CD4-positive, alpha-beta T cell (primary cell): ENCODE measurements at places on chromosomes 16 and 17. TPM values are rescaled to one million over a fixed set of nuclear protein-coding genes. Genes with fewer than 3 reads are reported as not detected.

DNA sequence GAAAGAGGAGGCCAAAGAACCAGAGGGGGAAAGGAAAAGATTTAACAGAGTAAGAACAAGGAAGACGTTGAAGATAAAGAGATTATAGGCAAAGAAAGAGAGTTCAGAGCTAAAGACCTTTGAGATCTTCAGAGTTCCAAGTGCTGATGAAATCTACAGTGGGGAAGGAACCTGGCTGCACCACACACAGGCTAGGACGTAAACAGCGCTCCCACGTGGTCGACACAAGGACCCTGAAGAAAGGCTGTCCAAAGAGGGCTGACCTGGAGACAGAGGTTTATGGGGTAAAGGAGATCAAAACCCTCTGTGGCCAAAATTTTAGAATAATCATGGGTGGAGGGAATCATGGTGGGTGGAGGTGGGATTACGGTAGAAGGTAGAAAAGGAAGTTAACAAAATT is 121.6 kb downstream of the PMP22 start:
- H3K4me1 ChIP-seq: no peaks in the 10 kb centered on the region
- no peaks in the 10 kb centered on the region for H3K27me3 ChIP-seq
- H3K36me3 ChIP-seq: no peaks in the 10 kb centered on the region
- no peak overlapping the region for H3K4me3 ChIP-seq
- DNase-seq: no peak

DNA sequence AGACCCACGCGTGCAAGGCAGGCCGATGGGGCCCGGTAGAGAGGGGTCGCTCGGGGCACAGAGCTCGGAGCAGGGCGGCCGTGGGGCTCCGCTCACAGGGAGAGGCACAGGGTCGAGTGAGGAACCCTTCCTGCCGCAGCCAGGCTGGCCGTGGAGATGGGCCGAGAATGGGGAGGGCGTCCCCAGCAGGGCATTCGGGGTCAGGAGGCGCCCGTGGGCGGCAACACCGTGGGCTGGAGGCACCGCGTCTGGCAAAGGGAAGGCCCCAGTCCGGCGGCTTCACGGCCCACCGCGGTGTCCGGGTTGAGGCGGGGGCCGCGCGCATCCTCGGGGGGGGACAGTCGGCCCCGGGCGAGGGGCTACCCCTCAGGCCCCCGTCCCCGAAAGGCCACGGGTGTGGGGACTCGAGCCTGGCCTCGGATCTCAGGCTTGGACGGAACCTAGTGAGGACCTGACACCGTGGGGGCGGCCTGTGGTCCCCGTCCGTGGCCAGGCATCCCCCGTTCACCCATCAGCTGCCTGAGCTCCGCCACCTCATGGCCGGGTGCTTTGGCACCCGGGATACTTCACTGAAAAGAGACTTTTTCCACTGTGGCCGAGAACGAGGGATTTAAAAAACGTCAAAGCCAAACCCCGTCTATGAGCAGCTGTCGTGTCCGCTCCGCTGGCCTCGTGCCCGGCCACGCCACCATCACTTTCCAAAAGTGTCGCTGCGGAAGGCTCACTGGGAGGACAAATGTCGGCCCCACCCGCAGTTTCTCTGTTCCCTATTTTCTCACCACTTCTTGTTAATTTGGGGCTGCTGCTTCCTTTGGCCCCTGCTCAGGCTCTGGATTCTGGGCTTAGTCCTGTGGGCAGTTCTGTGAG is 73.6 kb downstream of the METRNL start:
- H3K4me3 ChIP-seq: no peak overlapping the region
- peaks cover 12% of the 10 kb centered on the region for H3K4me1 ChIP-seq

DNA sequence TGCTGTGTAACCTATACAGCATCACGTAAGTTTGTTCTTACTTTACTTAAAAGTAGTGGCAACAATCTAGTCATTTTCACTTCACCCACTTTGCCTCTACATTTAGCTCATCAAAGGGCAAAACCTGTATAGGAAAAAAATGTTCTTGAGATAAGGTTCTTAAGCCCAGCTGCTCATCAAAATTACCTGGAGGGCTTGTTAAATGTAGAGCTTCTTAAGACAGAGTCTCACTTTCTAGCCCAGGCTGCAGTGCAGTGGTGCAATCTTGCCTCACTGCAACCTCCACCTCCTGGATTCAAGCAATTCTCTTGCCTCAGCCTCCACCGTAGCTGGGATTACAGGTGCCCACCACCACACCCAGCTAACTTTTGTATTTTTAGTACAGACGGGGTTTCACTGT is 38.2 kb upstream of the TMEM97 start:
- no peaks in the 10 kb centered on the region for H3K36me3 ChIP-seq
- H3K27me3 ChIP-seq: peaks cover 6% of the 10 kb centered on the region
- no peak overlapping the region for H3K27ac ChIP-seq
- no peak overlapping the region for H3K4me3 ChIP-seq
- no peak for DNase-seq

DNA sequence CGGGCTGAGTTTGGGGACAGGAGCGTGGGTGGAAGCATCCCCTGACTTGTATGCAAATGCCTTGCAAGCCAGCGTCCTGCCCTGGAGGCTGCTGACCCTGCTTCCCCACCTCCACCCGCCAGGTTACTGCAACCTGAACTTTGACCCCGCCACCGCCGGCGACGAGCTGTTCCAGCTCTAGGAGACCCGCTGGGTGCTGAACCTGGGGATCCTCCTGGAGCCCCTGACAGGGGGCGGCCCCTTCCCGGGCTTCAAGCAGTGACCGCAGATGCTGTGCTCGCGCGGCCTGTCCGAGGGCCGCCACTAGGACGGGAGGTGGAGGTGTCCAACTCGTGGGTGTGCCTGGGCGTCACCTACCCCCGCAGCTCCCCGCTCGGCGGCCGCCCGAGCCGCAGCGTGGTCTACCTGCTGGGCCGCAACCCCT is 10.7 kb upstream of the SLC16A5 start:
- peaks cover 28% of the 10 kb centered on the region for H3K4me1 ChIP-seq
- H3K27ac ChIP-seq: no peak overlapping the region

- H3K27ac ChIP-seq: no peak overlapping the region
- no peaks in the 10 kb centered on the region for H3K36me3 ChIP-seq
- no peaks in the 10 kb centered on the region for H3K27me3 ChIP-seq
- no peak overlapping the region for H3K4me3 ChIP-seq
- DNase-seq: no peak
Measured at GRCh38 chr16:12258861-12259645, 282.5 kb downstream of the SNX29 start.

DNA sequence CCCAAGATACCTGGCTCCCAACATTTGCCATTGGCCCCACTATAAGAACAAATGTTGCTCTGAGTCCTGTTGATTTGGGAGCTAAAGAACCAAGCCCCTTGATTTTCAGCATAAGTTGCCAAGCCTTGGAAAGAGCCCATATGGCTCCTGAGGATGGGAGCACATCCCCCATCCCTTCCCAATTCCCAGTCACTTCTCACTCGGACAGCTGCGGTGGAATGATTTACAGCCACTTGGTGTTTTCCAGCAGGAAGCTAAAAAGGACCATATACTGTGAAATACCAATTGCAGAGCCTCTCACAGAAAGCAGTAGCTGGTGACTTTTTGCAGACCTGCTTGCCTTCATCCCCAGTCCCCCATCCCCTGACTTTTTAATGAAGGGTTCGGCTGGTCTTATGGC is 524.6 kb downstream of the GRIN2A start:
- no peaks in the 10 kb centered on the region for H3K36me3 ChIP-seq
- H3K4me3 ChIP-seq: no peak overlapping the region
- DNase-seq: no peak
- H3K27me3 ChIP-seq: peaks cover 2% of the 10 kb centered on the region
- no peak overlapping the region for H3K27ac ChIP-seq

DNA sequence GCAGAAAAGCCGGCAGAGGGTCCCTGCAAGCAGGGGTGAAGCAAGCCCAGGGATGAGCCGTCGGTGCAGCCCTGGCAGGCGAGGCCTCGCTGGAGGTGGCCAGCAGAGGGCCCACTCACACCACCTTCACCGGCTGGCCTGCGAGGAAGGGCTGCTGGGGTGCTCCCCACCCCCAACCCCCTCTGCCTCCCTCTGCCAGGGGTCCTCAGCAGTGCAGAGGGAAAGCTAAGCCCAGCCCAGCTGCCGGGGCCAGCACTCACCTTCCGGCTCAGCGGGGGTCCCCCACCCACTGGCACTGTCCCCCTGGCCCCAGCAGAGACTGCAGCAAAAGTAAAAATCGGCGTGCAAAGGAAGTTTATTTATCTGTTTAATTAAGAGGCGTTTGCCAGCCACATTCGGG is 113.4 kb downstream of the ENGASE start:
- peaks cover 73% of the 10 kb centered on the region for H3K27me3 ChIP-seq
- no peaks in the 10 kb centered on the region for H3K36me3 ChIP-seq
- no peak overlapping the region for H3K4me3 ChIP-seq
- no peak overlapping the region for H3K27ac ChIP-seq
- H3K4me1 ChIP-seq: peaks cover 4% of the 10 kb centered on the region

DNA sequence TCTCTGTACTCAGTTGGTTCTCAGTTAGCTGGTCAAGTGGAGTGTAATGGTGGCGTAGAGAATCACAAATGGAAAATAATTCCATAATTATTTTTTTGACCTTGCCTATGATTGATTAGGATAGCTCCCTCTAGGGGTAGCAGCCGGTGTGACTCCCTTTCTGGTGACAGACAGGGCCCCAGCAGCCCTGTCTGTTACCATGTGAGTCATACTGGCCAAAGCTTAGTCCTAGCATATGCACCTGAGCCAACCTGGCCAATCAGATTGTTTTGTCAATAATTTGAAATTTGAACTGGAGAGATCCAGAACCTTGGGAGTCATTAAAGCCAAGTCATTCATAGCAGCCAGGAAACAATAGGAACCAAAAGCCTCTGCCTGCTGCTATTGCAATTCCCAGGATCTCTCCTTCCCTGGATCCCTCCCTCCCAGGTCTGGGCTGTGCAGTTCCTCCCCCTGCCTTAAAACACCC is 5.6 kb downstream of the PNPO start:
- no peaks in the 10 kb centered on the region for H3K27me3 ChIP-seq
- H3K4me1 ChIP-seq: peaks cover 62% of the 10 kb centered on the region
- H3K27ac ChIP-seq: no peak overlapping the region
- H3K36me3 ChIP-seq: peaks cover 34% of the 10 kb centered on the region
- DNase-seq: peak; percentile 51

GRCh38 chr16:3608069-3608468 is 3.3 kb downstream of the SLX4 start:
- no peak for DNase-seq
- no peak overlapping the region for H3K27ac ChIP-seq
- H3K27me3 ChIP-seq: no peaks in the 10 kb centered on the region
- peaks cover 22% of the 10 kb centered on the region for H3K4me1 ChIP-seq

- DNase-seq: no peak
- peaks cover 12% of the 10 kb centered on the region for H3K36me3 ChIP-seq
- H3K27ac ChIP-seq: no peak overlapping the region
- no peaks in the 10 kb centered on the region for H3K27me3 ChIP-seq
- H3K4me1 ChIP-seq: peaks cover 13% of the 10 kb centered on the region
Measured at GRCh38 chr17:3804503-3804931, 3.5 kb upstream of the ITGAE start.

- peaks cover 6% of the 10 kb centered on the region for H3K4me1 ChIP-seq
- no peak for DNase-seq
- H3K27ac ChIP-seq: no peak overlapping the region
- H3K4me3 ChIP-seq: no peak overlapping the region
Measured at GRCh38 chr16:31248344-31248743, 11.4 kb upstream of the ITGAM start.

DNA sequence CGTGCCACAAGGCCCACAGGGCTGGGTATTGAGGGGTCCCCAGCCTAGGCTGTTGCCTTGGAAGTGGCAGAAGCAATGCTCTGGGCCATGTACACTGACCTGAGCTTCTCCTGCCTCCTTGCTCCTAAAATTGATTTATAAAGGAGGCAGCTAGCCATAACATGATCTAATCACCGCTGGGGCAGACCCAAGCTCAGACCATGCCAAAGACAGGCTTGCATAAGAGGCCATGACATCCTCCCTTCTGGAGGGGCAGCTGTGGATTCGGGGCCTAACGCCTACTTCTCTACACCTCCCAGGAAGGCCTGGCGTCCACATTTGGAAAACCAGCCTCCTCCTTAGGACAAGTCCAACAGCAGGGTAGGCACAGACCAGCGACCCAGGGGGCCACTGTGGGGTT is 12.3 kb downstream of the HSD11B2 start:
- no peak for DNase-seq
- H3K36me3 ChIP-seq: peaks cover 73% of the 10 kb centered on the region
- H3K4me1 ChIP-seq: no peaks in the 10 kb centered on the region
- H3K4me3 ChIP-seq: no peak overlapping the region

DNA sequence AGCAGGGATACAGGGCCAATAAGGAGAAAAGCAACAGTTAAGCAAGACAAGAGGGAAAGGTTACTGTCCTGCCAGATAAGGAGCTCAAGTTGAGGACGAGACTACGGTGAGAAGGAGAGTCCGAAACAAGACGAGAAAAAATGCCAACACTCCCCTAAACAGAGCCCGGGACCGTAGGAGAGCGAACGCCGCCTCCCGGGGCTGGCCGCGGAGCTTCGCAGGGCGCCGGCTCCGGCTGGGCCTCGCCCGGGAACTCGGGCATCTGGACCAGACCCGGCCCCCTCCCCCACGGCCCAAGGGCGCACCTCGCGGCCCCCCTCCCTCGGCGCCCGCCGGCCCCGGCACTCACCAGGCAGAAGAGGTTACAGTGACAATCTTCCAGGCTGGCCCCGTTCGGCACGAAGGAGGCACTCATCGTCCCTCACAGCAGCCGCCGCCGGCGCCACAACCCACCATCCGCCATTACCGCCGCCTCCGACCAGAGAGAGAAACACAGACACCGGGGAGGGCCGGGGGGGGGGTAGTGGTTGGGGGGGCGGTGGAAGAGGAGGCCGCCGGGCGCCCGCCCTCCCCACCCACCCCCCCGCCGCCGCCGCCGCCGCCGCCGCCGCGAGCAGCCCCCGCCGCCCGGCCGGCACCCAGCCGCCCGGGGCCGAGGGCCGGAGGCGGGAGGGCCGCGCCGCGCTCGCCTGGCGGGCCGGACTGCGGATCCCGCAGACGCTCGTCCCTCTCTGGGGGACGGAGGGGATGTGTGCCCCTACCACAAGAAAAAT is at the start of gene MED13:
TSS of gene MED13 (minus strand) at position 488 of the 773 bp plus-strand sequence. CDS start at position 415, 73 bp downstream.
- H3K4me1 ChIP-seq: peaks cover 11% of the 10 kb centered on the region
- peak within 1 kb of the TSS; percentile 100 for H3K4me3 ChIP-seq
- H3K36me3 ChIP-seq: peaks cover 17% of the 10 kb centered on the region
- peak within 1 kb of the TSS; percentile 99 for H3K27ac ChIP-seq
- H3K27me3 ChIP-seq: no peaks in the 10 kb centered on the region

DNA sequence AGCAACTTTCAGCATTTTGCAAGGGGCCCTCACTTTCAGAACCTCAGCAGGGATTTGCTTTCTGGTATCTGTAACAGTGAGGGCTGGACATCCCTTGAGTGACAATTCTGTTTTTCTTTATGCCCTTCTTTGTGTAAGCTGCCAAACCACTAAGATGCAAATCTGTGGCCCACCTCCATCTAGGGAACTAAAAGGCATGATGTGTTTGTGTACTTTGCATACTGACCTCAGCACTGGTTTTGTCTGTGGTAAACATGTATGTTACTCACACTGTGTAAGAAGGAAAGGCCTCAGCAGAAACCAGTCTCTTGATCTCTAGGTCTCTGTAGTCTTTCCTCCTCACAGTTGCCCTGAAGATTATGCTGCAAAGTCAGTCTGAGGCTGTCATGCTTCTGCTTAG is 396.6 kb upstream of the DYNLRB2 start:
- no peaks in the 10 kb centered on the region for H3K27me3 ChIP-seq
- H3K4me3 ChIP-seq: no peak overlapping the region
- no peaks in the 10 kb centered on the region for H3K36me3 ChIP-seq
- H3K4me1 ChIP-seq: no peaks in the 10 kb centered on the region
- no peak for DNase-seq

GRCh38 chr16:77759201-77759600 is 29.2 kb upstream of the VAT1L start:
- H3K4me1 ChIP-seq: no peaks in the 10 kb centered on the region
- H3K27me3 ChIP-seq: peaks cover 6% of the 10 kb centered on the region
- H3K36me3 ChIP-seq: no peaks in the 10 kb centered on the region

The SLC16A5 gene
- 11.0 TPM for total RNA-seq

The ACSM2B gene
- not detected for total RNA-seq

The KRTAP4-6 gene
- total RNA-seq: not detected

The IRF8 gene
- 11.3 TPM for total RNA-seq
